Activated naive CD8-positive, alpha-beta T cell treated with anti-CD3 and anti-CD28 coated beads, Interleukin-2, amount 10 ng/mL, durations not matched to agents 7 days and 5 days (primary cell): ENCODE measurements at places on chromosomes 13 and 19.

DNA sequence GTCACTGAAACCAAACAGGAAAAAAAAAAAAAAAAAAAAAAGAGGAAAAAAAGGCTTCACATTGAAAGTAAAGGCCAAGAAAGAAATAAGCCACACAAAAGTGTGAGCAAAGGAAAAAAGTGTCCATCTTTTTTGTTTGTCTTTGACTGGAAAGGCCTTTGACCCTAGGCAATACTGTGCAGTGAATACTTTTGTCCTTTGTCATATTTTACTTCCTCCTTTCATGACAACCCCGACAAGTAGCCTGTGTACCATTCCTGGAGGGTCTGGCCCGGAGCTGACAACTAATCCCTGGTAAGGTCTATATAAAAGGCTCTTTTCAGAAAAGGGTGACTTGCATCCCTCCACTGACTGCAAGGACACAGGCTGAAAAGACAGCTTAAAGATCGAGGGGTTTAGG, 12.9 kb upstream of the MICU2 start:
- DNase-seq, result no peak

DNA sequence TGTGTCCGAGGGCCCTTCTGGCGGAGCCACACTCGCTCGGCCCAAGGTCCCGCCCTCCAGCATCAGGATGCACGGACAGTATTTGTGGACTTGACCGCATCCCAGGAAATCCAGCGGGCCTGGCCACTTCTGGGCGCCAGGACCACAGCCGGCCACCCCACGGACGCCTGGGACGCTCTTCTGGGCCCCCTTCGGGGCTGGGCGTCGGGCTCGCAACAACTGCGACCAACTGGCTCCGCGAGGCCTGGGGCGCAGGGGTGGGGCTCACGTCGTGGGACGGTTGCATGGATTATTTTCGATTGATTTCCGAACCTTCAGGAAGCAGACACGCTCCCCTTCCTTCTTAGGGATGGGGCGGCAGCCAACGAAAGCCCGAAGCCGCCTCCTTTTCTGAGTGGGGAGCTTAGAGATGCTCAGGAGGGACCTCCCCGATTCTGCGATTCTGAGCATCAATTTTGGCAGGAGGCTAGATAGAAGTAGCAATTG, 521 bp upstream of the NUP58 start:
- DNase-seq, result peak; percentile 56

GRCh38 chr13:23506807-23507291, 63.4 kb upstream of the TNFRSF19 start:
- DNase-seq, result no peak

GRCh38 chr13:25286308-25286968, 850 bp downstream of the MTMR6 start:
- no peak for DNase-seq

DNA sequence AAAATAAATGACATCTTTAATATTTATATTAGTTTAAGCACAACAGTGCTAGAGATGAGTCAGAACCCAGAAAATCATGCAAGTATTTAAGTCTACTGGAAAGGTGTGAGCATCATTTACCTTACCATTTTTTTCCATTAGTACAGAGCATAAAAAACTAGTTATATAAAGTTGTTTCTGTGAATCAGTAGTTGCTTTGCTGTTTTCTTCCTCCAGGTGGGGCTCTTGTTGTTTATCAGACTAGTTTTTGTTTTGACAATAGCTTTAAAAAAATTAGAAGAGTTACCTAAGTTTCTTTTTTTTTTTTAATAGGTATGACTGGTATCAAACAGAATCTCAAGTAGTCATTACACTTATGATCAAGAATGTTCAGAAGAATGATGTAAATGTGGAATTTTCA, 12.7 kb downstream of the SUGT1 start:
- no peak for DNase-seq

DNA sequence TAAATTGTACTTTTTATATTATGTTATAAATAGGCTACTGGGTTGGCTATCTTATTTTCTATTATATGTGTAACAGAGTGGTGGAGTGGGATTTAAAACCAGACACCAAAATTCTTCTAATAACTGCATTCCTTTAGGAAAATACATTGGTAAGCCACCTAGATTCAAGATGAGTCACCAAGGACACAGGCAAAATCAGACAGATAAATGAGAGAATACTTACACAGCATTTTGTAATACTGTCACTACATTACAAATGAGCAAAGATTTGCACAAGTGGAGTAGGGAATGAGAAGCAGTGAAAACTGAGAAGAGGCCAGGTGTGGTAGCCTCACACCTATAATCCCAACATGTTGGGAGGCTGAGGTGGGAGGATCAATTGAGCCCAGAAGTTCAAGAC, 6.2 kb upstream of the SPART start:
- DNase-seq, result no peak

- DNase-seq, result no peak
Measured at GRCh38 chr19:51710163-51710562, 13.6 kb downstream of the HAS1 start.

GRCh38 chr13:100273138-100273537, 184.2 kb downstream of the PCCA start:
- no peak for DNase-seq

DNA sequence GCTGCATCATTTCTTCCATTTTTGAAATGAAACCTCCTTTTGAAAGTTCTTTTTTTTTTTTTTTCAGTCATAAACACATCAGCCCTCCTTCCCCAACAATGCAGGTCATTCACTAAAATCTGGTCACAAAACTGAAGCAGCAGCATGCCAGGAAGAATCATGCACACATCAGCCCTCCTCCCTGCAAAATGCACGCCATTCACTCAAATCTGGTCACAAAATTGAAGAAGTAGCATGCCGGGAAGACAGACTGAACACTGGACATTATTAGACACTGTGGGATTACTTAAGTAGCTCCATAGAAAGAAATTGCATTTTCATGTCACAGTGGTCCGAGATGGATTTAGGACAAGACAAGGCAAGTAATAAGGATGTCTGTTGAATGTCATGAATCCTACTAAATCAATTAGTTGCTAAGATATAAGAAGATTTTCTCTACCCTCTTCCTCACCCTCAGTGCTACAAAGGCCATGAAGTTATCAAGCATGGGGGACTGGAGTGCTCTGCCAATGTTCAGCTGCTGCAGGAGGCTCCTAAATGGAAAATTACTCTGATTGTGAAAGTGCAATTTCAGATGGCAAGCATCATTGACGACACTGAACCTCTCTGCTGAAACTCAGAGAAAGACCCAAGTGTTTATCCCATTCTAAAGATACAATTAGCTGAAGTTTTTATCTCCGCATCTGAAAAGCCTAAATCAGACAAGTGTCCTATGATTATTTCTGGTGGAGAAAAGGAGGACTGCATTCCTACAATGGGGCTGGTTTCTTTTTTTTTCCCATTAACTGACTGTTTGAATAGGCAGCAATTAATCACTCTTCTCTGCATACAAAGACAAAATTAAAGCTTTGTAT, 913.2 kb downstream of the DIAPH3 start:
- DNase-seq, result no peak

GRCh38 chr13:97174638-97175037, 47.5 kb upstream of the MBNL2 start:
- DNase-seq, result no peak

DNA sequence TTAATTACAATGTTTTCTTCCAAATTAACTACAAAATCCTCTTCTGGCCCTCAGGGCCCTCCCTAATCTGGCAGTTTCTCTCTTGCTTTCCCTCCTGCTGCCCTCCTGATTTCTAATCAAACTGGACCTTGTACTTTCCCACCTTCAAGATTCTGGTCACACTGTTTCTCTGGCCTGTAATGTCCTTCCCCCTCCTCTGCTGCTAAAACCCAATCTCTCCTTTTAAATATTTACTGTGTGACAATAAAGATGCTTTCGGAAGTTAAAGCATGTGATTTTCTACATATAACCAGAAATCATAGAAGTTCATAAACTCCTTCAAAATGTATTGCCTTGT, 14.1 kb upstream of the HMGB1 start:
- no peak for DNase-seq

- DNase-seq, result no peak
Measured at GRCh38 chr19:43811837-43812236, 9.6 kb upstream of the LYPD5 start.

GRCh38 chr13:110873639-110874507, 41.0 kb downstream of the ANKRD10 start:
- no peak for DNase-seq

- DNase-seq, result peak; percentile 73
Measured at GRCh38 chr13:32426990-32427851, 709 bp downstream of the N4BP2L1 start.

DNA sequence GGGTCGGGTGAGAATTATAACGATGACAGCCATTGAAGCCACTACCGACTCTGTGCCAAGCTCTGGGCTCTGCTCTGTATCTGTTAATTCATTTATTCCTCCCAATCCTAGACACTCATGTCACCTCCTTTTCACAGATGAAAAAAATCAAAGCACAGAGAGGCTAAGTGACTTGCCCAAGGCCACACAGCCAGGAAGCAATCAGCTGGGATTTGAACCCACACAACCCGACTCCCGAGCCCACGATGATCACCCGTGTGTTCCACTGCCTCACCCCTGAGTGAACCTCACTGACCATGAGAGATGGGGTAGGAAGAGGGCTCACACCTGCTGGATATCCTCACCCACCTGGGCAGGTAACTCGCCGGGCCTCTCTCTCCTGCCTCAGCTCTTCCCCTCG, 40.1 kb downstream of the ZNF473 start:
- no peak for DNase-seq

DNA sequence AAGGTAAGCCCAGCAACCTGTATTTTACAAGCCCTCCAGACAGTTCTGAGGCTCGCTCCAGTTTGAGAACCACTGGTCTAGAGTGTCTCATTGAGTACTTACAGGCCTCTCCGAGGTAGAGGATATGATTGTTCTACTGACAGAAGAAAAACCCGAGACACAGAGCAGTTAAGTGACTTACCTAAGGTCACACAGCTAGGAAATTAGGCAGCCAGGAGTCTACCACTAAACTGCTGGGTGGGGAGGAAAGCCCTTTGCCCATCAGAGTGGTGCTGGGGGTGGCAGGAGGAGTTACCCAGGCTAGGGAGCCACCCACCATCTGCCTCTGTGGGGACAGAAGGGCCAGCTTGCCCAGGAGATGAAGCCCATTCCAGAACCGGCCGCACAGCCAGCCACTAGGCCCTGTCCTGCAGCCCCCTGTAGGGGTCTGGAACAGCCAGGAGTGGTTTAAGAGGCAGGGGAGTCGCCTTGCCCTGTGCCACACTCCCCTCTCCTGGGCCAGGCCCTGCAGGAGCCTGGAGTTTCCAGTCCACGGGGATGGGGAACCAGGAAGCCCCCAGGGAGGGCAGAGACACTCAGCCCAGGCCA, 703 bp downstream of the RASGRP4 start:
- no peak for DNase-seq

DNA sequence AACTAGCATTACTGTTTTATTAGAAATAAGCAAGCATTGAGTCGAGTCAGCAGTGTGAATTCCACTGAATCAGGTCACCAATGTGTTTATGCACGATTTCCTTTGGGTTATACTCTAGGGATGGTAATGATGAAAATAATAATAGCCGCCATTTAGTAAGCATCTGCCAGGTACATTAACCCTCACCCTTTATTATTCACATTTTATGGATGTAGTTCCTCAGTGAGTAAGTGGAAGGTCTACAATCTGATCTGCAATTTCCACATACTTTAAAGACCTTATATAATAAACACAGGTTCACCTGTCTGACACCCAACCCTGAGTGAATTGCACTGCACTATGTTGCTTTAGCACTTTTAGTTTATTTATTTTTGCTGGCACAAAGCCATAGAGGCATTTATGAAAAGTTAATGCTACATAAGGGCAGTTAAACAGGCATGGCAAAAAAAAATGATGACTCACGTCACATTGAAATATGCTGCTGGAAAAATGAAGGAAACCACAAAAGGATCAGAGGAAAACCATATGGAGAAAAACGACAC, 122.4 kb downstream of the TRPC4 start:
- no peak for DNase-seq

DNA sequence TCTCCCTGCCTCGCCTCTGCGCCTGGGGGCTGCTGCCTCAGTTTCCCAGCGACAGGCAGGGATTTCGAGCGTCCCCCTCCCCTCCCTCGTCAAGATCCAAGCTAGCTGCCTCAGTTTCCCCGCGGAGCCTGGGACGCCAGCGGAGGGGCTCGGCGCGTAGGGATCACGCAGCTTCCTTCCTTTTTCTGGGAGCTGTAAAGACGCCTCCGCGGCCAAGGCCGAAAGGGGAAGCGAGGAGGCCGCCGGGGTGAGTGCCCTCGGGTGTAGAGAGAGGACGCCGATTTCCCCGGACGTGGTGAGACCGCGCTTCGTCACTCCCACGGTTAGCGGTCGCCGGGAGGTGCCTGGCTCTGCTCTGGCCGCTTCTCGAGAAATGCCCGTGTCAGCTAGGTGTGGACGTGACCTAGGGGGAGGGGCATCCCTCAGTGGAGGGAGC, 722 bp upstream of the ICAM1 start:
- peak; percentile 85 for DNase-seq

- no peak for DNase-seq
Measured at GRCh38 chr19:46381756-46382345, 31.5 kb downstream of the CCDC8 start.

- DNase-seq, result no peak
Measured at GRCh38 chr13:39483326-39483725, 119.7 kb downstream of the LHFPL6 start.

- DNase-seq, result no peak
Measured at GRCh38 chr13:40984668-40985366, 34.3 kb downstream of the ELF1 start.

DNA sequence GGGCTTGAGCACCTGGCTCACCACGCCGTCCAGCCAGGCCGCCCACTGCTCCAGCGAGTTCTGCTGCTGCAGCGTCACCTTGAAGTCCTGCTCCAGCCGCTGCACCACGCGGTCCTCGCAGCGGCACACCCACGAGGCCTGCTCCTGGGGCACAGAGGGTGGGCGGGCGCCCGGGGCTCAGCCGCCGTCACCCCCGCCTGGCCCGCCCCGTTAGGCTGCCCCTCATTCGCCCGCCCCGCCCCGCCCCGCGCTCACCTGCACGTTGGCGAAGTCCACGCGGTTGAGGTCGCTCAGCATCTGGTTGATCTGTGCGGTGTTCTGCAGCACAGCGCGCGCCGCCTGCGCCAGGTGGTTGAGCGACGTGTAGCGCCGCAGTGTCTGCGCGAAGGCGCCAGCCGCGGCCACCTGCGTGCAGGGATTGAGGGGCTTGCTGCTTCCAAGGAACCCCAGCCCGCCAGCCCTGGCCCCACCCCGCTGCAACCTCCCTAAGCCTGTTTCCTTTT, 11.3 kb downstream of the DCAF15 start:
- no peak for DNase-seq

DNA sequence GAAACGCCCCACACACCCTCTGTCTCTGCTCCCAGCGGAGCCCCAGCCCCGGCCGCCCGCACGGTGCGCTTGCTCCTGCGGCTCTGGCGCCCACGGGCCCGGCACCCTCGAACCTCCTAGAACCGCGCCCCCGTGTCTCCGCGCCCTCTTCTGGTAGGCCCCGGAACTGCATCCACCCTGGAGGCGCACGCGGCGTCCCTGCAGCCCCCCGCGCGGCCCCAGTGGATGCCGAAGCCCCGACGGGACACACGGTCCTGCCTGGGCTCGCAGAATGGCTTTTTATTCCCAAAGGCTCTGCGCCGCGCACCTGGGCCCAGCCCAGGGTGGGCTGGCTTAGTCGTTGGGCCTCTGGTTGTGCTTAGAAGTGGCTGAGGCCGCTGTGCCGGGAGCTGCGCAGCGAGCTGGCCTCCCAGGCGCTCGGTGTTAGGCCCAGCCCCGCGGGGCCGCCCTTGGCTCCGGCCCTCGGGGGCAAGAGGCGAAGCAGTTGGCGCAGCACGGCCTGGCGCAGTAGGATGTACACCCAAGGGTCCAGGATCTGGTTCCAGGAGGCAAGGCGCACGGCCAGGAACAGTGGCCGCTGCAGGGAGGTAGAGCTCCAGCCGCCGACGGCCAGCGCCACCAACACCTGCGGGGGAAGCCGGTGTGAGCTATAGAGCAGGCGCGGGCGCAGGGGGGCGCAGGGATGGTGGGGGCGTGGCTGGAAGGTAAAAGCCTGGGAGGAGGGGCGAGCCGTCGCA, 2.8 kb downstream of the PTGER1 start:
- peak; percentile 92 for DNase-seq
